RPMI7951 (cell line): ENCODE measurements at places on chromosomes 13 and 19.
A peak's percentile ranks its signal among the peaks of the same experiment; 100 is the strongest.

DNA sequence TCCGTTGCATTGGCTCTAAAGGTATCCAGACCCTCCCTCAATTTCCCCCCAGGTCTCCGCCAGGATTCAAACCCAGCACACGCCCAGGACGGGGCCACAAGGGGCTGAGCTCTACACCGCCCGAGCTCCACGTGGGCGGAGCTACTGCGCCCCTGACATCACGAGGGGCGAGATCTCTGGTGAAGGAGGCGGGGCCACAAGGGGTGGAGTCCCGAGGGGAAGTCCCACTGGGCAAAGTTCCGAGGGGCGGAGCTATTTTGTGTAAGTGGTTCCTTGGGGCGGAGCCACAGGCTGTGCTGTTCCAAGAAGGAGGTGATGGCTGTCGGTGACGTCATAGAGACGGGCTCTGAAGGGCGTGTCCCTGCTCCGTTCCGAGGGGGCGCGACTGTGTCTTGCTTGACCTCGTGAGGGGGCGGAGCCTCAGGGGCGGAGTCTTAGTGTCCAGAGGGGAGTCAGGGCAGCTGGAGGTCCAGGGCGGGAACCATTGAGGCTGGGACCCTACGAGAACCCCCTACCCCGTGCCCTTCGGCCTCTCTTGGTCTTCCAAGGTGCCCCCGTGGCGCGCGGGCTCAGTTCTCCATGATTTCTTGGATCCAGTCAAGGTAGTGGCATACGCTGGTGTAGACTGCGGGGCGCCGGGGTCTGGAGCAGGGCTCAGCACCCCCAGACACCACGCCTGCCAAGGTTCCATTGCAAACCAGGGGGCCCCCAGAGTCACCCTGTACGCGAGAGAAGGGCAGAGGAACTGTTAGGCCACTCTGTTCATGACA is 1.3 kb upstream of the KLK8 start:
- peak; percentile 13 for DNase-seq

DNA sequence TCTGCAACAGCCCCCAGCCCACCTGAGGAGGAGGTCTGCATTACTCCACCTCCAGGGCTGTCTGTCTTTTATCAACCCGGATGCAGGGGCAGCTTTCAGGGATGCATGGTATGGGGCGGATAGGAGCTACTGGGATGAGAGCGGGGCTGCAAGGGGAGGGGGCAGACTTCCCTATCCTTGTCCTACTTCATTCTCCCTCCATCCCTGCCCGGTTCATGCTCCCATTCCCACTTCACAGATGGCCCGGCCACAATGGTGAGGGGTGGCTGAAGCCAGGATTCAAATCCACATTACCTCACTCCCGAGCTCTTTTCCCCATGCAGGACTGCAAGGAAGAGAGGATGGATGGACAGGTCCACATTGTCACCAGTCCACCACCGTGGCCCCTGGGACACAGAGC is 40.5 kb upstream of the VSTM2B start:
- no peak for DNase-seq

DNA sequence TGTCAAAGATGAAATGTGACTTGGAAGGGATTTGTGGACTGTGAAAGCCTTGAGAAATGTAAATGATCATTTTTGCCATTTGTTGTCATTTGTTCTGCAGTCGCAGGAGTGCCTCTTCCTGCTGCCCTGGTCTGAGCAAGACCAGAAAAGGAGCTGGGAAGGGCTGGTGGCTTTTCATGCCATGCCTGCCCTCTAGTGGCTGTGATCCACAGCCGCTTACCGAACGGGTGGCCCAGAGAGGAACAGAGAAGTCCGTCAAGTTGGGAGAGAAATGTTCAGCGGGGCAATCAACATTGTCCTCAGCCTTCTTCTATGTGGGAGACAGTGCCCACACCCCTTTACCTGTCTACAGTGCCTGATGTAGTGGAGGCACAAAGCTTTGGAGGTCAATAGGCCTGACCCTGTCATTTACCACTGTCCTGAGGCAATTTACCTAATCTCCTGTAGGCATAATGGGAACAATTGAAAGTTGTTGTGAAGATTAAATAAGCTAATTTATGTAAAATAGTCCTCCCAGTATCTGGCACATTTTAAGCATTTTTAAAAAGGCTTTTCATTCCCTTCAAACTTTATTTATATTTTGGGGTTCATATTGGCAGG is 224.5 kb downstream of the B3GLCT start:
- DNase-seq = peak; percentile 71

DNA sequence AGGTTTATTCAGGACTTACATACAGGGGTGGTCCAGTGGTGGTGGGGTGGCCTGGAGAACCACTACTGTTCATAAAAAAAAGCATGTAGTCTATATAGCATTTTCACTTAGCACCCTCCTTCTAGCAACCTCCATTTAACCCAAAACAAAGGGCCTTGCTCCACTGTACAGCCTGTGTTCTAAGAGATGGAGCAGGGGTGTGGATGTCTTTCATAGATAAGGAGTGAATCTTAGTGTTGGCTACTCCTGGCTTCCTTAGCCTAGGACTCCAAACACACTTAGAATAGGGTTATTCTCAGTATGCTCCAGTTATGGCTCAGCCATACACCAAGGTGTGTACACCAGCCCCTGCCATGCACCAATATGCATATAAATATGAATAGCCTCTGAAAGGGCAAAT is 95.2 kb downstream of the ELF1 start:
- DNase-seq = no peak

DNA sequence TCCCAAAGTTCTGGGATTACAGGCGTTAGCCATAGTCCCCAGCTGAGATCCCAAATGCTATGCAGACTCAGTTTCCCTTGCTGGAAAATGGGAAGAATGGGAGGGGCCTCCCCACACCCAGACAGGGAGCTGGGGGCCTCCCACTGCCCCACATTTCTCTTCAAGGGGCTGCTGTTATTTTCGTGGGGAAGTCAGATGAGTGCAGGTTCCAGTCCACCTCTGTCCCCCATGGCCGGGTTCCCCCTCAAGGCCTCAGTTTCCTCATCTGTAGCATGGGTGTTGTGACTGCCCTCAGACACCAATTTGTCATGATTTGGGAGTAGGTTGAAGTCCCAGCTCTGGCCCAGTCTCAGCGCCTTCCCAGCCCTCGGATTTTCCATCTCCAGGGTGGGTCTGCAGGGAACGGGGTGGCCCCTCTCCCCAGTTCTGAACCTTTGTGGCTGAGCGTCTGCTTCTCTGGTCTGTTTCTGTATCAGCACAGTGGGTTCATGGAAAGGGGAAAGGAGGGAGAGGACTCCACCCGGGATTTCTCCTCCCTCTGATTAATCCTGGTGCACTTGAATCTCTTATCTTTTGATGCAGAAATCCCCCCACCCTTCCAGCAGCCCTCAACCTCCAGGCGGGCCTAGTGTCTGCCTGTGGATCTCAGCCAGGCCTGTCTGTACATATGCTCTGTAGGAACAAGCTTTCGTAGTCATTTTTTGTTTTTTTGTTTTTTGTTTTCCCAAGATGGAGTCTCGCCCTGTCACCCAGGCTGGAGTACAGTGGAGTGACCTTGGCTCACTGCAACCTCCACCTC is 12.2 kb downstream of the NFIC start:
- no peak for DNase-seq

DNA sequence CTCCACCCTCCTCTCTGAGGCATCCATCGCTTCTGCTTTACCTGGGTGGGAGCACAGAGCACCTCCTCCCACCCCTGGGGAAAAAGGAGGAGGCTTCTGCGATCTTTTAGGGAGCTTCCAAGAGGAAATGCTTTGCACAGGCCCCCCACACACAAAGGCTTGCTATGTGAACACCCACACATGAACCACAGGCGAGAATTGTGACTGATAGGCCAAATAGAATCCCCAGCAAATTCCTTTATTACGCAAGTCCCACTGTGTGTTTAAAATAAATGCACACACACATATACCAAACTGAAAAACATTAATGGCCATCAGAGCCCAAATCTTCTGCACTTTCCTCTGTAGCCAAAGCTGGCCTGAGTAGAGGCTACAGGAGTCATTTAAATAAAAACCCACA is 50.6 kb downstream of the HSPH1 start:
- no peak for DNase-seq

DNA sequence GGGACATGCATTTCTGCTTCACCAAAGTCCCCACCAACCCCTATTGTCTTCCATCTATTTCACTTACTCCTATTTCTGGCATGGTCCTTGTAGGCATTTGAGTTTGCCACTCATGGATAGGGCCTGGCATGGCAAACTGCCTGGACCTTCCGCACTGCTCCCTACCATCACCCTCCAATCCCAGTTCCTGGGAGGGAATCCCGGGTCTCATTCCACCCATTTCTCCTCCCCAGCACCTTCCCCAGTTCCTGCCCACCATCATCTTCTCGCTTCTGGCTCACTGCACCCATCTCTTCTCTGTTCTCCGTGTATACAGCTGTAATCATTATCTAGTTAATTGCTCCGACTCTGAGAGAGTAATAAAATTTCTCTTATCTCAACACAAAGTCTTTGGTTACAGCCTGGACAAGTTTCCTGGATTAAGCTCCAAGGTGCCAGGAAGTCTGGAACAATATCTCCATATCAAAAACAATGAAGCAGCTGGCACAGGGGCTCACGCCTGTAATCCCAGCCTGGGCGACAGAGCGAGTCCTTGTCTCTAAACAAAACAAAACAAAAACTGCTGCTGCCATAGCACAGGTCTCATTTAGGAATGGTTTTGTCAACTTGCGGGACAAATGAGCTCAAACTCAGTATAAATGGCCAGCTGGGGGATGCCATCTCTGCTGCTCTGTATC is 17.0 kb upstream of the COX7A1 start:
- no peak for DNase-seq

- no peak for DNase-seq
These were observed 9.7 kb downstream of the GPR42 start for GRCh38 chr19:35380450-35381124.

DNA sequence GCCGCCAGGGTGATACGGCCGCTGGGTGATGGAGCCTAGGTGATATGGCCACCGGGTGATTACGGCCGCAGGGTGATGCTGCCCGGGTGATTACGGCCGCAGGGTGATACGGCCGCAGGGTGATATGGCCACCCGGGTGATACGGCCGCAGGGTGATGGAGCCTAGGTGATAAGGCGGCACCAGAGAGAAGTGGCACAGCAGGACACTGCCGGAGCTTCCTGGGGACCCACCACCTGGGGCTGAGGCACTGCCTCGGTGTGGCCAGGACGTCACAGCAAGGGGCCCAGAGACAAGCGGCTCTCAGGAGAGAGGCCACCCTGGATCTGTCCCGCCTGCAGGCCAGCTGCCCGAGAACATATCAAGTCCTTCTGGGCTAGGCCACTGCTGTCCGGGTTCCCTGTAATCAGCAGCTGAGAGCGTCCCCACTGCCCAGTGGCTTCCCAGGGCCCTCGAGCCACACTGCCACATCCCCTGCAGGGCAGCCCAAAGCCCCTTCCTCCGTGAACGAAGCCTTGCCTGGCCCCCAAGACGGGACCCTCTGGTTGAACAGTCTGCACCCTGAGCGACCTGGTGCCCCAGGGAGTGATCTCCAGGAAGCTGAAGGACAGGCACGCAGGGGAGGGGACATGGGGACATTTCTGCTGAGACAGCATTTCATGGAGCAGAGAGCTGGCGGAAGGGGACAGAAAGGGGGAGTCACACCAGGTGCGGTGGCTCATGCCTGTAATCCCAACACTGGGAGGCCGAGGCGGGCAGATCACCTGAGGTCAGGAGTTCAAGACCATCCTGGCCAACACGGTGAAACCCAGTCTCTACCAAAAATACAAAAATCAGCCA is 22.1 kb downstream of the ZNF787 start:
- DNase-seq = no peak

DNA sequence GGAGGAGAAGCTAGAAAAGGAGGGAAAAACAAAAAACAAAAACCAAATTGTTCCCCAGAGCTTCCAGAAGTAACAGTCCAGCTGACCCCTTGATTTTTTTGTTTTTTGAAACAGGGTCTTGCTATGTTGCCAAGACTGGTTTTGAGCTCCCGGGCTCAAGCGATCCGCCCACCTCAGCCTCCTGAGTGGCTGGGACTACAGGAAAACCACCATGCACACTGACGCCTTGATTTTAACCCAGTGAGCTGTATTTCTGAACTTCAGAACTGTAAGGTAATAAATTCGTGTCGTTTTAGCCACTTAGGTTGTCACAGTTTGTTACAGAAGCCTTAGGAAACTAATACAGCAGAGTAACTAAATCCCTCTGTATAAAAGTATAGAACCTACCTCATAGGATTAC is 1.1 kb upstream of the NEK3 start:
- DNase-seq = no peak

DNA sequence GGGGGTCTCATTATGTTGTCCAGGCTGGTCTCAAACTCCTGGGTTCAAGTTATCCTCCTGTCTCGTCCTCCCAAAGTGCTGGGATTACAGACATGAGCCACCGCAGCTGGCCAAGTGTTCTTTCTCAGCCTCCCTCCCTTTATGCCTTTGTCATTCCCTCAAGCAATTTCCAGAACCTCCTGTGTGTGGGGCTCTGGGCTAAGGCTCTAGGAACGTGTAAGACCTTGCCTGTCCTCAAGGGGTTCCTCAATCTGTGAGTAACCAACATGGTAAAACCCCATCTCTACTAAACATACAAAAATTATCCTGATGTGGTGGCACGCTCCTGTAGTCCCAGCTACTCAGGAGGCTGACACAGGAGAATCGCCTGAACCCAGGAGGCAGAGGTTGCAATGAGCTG is 15.5 kb upstream of the SPACA4 start:
- DNase-seq = no peak

DNA sequence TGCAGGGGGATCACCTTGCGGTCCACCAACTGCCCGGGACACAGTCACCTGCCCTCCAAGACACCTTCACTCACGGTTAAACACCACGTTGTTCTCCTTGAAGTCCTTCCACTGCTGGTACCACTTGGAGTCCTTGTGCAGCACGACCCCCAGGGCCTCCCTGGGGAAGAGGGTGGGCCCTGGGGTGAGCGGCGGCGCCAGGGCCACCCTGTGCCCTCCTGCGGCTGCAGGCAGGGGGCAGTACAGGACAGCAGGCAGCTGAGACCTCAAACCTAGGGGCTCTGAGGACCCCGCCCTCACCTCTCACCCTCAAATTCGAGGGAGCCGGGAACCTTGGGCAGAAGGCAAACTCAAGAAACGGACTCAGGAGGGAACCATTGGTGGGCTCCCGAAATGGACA is 7.5 kb upstream of the CTXN1 start:
- no peak for DNase-seq

GRCh38 chr13:78659450-78659730 is 435 bp upstream of the OBI1 start:
- DNase-seq = no peak

DNA sequence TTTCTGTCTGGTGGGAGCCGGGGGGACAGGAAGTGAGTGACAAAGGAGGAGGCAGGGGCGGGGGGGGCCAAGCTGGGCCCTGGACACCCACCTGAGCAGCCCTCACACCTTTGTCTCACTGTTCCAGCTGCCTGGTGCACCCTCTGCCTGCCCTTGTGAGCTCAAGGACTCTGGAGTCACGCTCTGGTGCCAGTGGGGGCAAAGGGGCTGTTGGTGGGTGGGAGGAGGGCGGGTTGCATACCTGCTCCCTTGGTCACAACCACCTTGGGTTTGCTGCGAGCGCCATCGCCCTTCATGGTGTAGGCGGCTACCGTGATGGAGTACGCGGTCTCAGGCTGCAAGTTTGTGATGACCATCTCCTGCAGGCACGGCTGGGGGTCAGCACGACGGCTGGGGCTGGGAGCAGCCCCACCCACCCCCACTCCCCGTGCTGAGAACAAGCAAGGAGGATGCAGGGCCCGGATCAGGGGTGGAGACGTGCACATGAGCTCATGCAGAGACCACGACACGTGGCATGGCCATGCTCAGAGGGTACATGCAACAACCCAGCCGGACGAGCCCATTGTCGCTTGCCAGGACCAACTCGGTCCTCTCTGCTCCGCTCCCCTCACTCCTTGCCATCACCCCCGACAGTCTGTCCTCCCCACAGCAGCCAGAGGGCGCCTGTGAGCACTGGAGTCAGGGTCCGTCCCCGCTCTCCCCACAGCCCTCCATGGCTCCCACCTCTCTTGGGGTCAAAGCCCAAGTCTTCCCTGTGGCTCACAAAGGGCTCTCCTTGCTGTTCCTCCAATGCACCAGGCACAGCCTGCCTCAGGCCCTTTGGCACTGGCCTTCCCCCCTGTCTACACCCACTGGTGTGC is 114.9 kb downstream of the PTPRS start:
- no peak for DNase-seq
